ENCODE measurements at places on chromosomes 3 and 15. TPM values are rescaled to one million over a fixed set of nuclear protein-coding genes. Genes with fewer than 3 reads are reported as not detected.

Gene DNAH12
- not detected for total RNA-seq

Gene PLSCR4
- 0.24 TPM for total RNA-seq

Gene RBP2
- not detected for total RNA-seq

Gene TGM4
- not detected for total RNA-seq

Gene CNTN6
- total RNA-seq, result not detected

Gene DCP1A
- 53.6 TPM for total RNA-seq

Gene HRH1
- 2.3 TPM for total RNA-seq

Gene TP53BP1
- total RNA-seq, result 35.3 TPM

Gene LRRC34
- total RNA-seq, result 1.0 TPM

Gene EMC7
- total RNA-seq, result 75.0 TPM

Gene TRANK1
- total RNA-seq, result 2.7 TPM

Gene CCR9
- total RNA-seq, result not detected

Gene CTXN2
- total RNA-seq, result not detected

Gene CALML4
- 4.8 TPM for total RNA-seq

Gene ARMC8
- 52.4 TPM for total RNA-seq

Data from activated T-cell treated with anti-CD3 and anti-CD28 coated beads, Interleukin-2, amount 50 U/mL, for 4 hours (primary cell).